ENCODE measurements at places on chromosomes 1 and 21.

DNA sequence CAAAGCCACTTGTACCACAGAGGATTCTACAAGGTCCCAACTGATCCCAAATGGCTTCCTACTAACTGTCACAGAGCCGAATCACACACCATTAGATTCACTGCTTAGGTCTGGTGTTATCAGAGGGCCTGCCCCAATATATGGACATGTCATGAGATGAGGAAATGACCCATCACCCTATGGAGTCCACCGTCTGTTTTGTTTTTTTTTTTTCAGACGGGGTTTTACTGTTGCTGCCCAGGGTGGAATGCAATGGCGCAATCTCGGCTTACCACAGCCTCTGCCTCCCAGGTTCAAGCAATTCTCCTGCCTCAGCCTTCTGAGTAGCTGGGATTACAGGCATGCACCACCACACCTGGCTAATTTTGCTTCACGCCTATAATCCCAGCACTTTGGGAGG, 83.8 kb upstream of the ETS2 start:
- DNase-seq, result no peak

DNA sequence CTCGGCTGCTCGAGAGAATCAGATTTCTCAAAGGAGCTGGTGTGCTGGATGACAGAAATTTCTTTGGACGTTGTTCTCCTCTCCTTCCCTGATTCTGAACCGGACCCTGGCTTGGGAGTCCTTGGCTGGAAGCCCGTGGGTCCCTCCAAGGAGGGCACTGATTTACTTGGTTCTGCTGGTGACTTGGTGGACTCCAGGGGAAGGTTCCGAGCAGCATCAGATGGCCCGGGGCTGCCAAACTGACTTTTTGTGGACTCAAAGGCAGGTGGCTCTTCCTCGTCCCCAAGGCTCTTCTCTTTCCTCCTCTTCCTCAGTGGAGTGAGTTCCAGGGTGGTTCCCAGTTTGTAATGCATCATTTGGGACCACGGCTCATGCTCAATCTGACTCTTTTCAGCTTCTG, 97.9 kb upstream of the EDN2 start:
- DNase-seq, result no peak

GRCh38 chr1:116765962-116766361, 11.7 kb downstream of the CD2 start:
- no peak for DNase-seq

DNA sequence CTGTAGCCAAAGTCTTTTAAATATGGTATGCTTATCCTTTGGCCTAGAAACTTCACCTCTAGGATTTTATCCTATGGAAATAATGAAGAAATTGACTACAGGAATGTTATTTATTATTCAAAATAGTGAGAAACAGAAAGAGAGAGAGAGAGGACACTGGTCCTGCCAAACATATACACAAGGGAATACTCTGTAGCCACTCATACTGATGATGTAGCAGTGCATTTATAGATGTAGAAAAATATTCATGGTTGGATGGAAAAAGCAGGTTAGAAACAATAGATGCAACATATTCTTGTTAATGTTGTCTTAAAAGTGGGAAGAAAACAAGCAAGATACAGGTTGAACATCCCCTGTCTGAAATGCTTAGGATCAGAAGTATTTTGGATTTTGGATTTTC, 22.2 kb upstream of the EPHB2 start:
- DNase-seq, result no peak

DNA sequence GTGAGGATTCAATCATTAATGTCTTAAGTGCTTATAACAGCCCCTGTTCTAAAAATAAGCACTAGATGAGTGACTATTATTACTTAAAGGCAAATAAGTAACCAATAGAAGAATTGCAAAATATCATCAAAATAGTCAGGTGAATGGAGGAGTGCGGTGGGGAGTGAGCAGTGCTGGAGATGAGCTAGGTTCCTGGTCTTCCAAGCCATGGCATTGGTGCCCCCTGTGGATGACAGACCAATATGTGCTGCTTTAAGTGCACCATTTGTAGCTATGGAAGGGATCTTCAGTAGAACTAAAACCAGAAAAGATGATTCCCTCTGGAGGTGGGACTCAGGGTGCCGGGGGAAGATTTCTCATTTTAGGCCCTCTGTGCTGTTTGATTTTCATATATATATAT, 46.1 kb upstream of the SLC30A1 start:
- no peak for DNase-seq

DNA sequence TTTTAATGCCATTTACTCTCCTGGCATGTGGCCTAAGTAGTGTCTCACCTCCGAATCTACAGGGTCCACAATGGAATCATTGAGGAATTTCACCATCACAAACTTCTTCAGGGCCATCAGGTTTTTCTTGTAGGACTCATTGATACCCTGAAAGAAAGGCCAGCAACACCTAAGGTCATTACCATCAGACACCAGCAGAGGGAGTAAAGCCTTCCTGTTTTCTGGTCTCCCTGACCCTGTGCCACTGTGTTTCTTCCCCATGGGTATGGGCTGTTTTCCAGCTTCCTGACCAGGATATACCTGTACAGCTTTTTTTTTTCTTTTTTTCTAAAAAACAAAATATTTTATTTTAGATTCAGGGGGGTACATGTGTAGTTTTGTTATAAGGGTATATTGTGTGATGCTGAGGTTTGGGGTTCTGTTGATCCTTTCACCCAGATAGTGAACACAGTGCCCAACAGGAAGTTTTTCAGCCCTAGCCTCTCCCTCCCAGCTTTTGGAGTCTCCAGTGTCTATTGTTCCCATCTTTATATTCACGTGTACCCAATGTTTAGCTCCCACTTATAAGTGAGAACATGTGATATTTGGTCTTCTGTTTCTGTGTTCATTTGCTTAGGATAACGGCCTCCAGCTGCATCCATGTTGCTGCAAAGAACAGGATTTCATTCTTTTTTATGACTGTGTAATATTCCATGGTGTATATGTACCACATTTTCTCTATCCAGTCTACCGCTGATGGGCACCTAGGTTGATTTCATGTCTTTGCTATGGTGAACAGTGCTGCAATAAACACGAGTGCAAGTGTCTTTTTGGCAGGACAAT, 18.3 kb downstream of the PPT1 start:
- DNase-seq, result peak; percentile 50

DNA sequence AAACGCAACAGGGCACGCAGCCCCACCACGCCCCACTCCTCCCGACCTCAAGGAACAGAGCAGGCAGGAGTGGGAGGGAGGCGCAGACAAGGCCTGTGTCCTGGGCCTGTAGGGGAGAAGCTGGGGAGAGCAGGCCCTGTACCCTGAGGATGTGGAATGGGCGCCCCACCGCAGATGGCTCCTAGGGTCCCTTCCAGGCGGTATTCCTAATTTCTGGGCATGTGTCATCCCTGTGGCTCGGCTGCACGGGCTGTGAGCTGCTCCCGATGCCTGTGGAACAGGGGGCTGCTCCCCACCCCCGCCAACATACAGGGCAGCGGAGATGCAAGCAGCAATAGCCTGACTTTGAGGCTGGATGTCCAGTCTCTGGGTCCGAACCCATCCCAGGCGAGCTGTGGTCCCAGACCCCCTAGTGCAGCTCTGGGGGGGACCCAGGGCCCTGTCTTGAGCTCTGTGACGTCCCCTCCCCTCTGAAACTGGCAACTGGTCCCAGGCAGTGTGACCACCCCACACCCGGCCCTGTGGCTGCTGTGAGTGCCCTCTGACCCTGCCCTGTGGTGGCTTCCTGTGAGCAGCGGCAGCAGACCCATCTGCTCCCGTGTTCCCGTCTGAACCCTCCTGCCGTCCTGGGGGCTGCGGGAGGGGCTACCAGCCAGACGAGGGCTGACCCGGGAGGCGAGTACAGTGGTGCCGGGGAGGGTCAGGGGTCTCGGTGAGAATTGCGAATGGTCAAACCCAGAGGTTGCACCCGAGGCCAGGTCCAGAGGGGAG, 13.9 kb upstream of the COL6A2 start:
- DNase-seq, result no peak

DNA sequence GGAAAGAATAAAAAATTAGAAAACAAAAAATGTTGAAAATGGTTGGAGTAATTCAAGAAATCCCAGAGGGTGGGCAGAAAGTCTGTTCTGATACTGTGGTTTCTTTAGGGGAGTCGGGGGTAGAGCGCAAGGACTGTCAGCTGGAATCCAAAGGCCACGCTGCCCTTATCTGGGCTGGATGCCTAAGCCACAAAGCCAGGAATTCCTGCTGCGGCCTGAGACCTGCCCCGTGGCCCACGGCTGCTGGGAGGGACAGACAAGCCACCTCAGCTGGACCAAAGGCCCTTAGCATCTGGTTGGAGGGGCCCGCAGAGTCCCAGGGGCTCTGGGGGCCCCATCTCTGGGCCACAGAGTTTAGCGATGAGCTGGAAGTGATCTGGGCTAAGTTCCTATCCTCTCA, 60.2 kb downstream of the DMRTB1 start:
- DNase-seq, result no peak

DNA sequence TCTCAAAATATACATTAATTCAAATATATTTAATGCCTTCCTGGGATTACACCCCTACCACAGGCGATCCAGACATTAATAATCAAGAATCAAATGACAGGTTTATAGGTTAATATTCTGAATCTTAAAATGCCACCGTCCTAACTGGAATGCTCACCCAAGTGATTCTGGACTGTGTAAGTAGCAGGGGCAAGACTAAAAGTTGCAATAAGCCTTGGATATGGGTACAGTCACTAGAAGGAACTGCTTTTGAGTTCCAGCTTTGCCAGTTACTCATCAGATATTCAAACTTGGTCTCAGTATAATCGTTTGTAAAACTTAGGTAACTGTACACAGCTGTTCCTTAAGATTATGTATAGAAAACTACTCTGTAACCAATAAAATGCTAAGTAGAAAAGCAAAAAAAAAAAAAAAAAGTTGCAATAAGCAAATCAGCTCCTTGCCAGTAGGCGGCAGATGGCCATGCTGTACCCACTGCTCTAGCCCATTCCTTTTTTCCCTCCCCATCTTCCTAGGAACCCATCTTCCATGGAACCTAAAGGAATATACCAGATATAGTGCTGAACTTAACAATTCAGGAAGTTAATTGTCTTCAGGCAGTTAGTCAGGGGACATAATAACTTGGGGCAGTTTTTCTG, 10.5 kb downstream of the RO60 start:
- DNase-seq, result no peak

- no peak for DNase-seq
Measured at GRCh38 chr21:24681456-24681855, 925.8 kb downstream of the MRPL39 start.

GRCh38 chr1:85148524-85149250, 52.1 kb downstream of the SYDE2 start:
- no peak for DNase-seq

- no peak for DNase-seq
Measured at GRCh38 chr1:150366416-150367296, 2.7 kb downstream of the RPRD2 start.

GRCh38 chr1:12407050-12407961, 177.5 kb downstream of the VPS13D start:
- no peak for DNase-seq

- peak; percentile 41 for DNase-seq
Measured at GRCh38 chr1:234881893-234882771, 246.5 kb downstream of the TOMM20 start.

Data from activated naive CD4-positive, alpha-beta T cell treated with Interleukin-2 at 50 U/mL for 16 hours (primary cell).